Lower leg skin (tissue), 4 donors: ENCODE measurements at places on chromosomes 4 and X. TPM values are rescaled to one million over a fixed set of nuclear protein-coding genes. Genes with fewer than 3 reads are reported as not detected.
A peak's percentile ranks its signal among the peaks of the same experiment; 100 is the strongest.

GRCh38 chr4:1812720-1813119, 19.6 kb downstream of the FGFR3 start:
- no peak for DNase-seq

DNA sequence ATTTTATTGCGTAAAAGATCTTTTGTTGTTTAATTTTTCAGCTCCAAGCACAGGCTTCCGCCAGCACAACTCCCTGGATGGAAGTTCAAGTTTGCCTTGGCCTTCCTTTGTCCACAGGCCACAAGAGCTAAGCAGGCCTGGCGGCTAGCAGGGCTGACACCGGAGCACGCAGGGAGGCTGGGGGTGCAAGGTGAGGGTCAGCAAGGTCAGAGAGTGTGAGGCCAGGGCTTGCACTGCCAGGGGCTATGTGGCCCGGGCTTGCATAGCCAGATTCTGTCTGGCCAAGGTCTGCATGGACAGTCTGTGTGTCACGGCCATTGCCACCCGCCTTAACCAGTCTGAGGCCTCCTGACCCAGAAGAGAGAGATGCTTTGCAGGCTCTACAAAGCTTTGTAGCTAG, 123.9 kb downstream of the BCOR start:
- no peak for DNase-seq

- DNase-seq = no peak
Observed at GRCh38 chr4:182770259-182770995, 146.8 kb downstream of the DCTD start.

- no peak for DNase-seq
Observed at GRCh38 chrX:4243759-4244158, 530.3 kb upstream of the PRKX start.

GRCh38 chrX:312621-313331, 5.8 kb downstream of the GTPBP6 start:
- no peak for DNase-seq

DNA sequence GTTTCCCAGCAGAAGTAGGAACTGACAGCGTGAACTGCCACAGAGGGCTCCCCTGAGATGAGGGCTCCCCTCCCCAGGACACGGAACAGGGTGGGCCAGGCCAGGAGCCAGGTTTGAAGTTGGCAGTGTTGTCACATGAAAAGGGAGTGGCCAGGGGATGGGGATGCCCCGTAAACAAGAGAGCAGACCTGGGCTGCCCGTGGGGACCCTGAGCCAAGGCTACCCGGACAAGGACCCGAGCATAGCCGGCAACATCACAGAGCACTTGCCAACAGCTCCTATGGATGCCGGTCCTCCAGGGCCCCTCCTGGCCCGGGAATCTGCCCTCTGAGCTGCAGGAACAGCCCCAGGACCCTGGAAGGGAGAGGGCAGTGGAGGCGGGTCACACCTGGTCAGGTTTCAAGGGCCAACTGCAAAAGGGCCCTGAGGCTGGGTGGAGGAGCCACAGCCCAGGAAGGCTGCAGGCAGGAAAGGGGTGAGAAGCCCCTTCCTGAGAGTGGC, 102.1 kb downstream of the CPZ start:
- DNase-seq = no peak

DNA sequence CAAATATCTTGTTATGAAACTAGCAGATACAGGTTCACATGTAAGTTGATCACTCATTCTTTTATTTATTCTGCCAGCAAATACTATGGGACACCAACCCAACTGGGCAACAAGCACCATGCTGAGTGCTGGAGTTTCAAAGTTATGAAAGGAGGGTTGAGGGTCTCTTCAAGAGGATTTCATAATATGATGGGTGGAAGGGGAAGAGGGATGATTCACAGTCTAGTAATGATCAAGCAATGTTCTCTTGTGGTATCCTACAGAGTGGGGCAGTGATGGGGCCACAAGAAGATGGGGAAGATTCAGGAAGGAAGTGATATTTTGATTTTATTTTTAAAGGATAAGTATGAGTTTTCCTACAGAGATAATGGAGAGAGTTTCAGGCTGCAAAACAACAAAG, 46.2 kb upstream of the TXK start:
- DNase-seq = no peak

- DNase-seq = no peak
Observed at GRCh38 chr4:152436384-152436783, 99.5 kb downstream of the FBXW7 start.

DNA sequence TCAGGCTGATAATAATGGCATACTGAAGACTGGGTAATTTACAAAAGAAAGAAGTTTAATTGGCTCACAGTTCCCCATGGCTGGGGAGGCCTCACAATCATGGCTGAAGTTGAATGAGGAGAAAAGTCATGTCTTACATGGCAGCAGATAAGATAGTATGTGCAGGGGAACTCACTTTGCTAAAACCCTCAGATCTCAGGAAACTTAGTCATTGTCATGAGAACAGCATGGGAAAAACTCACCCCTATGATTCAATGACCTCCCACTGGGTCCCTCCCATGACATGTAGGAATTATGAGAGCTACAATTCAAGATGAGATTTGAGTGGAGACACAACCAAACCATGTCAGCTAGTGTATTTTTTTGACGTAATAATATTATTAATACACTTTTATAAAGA, 149.8 kb upstream of the BOD1L1 start:
- DNase-seq = no peak

DNA sequence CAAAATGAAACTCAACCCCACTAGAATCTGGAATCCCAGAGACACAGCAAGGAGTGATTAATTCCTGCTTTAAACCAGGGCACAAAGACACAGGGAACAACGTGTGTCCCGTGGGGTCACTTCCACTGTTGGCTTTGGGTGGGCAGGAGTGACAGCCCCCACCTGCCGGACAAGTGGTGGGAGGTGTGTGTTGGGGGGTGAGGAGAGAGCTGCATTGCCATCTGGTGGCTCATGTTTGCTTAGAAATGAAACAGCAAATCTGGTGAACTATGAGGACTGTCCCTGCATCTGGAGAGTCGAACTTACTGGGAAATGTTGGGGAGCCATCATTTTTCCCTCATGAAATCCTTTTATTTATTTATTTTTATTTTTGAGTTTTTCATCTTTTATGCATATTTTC, 75.9 kb upstream of the AFAP1 start:
- no peak for DNase-seq

- DNase-seq = no peak
Observed at GRCh38 chr4:43718369-43718768, 730.2 kb downstream of the KCTD8 start.

- no peak for DNase-seq
Observed at GRCh38 chr4:86354390-86354789, 5.5 kb downstream of the MAPK10 start.

GRCh38 chr4:163590619-163591264, 96.3 kb downstream of the TMA16 start:
- DNase-seq = no peak

DNA sequence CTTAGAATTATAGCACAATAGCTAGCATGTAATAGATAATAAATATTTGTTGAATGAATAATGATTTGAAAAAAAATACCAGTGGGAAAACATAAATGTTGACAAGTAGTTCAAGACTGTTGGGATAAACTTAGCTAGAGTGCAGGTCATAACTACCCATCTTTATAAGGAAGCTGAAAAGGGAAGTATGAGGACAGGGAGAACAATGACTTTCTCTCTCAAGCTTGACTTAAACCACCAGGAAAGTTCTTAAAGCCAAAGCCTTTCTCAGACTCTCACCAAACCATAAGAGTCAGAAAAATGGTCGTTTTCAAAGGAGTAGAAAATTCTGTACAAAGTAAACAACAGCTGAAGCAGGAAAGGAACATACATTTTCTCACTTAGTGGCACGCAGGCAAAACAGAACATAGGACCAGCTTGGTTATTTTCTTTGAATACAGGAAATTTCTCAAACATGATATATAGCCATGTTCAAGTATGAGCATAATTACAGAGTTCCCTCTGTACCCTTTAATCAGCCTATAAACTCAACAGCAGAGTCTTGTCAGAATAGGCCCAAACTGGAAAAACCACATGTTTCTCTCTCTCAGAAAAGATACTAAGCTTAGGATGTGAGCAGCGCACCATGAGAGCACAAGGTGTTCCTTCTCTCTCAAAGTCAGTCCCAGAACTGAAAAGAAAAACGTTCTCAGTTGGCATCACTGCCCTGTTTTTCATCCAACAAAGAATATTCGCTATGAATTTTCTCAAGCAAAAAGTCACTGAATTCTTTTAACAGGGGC, 28.7 kb downstream of the MAPK10 start:
- no peak for DNase-seq

DNA sequence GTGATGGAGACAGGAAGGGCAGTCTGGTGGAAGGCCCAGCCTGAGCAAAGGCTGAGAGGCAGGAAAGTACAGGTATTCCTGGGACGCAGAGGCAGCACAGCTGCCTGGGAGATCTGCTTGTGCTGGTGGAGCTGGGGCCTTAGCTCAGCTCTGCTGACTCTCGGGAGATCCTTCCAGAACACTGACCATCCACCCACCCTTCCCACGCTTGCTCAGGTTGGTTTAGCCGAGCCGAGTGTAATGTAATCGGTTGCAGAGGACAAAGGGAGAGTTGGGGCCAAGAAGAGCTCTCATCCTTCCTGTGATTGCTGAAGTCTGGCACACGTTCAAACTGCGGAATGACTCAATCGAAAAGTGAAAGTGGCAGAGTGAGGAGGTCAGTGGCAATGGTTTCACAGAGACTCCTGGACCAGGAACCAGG, 43.1 kb upstream of the GPR78 start:
- DNase-seq = peak; percentile 62

- DNase-seq = no peak
Observed at GRCh38 chrX:19602866-19603622, 87.7 kb upstream of the MAP3K15 start.

GRCh38 chr4:1626151-1626550, 58.0 kb downstream of the FAM53A start:
- DNase-seq = no peak

DNA sequence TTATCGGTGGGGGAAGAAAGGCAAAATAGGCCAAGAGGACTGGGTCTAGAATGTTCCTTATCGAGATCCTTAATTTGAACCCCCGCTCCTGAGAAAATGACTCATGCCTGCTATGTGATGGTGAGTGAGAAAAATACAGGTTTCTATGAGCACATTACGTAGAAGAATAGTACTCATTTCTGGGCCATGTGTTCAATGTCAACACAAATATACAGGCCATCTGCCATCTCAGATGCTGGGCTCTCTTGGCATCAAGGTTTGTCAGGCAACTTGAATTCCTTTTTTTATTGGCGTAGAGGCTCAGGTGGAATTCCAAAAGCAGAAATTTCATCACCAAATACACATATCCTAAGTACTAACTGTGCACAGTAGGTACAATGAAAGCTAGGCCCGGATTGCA, 81.4 kb upstream of the TRIM2 start:
- no peak for DNase-seq

DNA sequence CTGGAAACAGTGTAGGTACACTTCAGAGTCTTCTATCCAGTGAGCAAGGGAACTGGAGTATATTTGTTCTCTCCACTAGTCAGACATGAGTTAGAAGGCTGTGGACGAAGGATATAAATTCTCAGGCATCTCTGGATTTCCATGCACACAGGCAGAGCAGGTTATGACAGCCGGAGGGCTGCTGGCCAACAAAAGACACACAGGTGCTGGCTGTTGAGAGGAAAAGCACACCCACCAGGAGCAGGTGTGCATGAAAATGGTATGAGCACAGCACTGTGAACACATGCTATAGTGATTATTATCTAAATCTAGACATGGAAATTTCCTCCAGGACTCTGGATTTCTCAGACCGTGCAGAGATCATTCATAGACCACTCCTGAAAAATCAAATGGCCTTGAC, 444.7 kb upstream of the RPS6KA3 start:
- no peak for DNase-seq

DNA sequence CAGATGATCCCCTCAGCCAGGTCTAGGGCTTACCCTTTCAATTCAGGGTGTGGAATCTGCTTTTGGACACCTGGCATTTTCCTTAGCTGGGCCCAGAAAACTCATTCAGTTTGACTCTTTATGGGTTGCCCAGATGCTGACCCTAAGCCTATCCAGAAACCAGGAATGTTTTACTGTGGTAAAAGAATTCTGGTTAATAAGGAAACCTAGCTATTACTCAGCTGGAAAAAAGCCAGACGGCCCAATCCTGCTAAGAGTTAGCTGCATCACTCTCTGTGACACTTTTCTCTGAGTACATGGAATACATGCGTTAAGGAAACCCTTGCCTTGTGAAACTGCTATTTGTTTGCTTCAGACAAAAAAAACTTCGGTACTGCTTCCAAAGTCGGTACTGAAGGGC, 28.0 kb downstream of the ING2 start:
- DNase-seq = no peak

DNA sequence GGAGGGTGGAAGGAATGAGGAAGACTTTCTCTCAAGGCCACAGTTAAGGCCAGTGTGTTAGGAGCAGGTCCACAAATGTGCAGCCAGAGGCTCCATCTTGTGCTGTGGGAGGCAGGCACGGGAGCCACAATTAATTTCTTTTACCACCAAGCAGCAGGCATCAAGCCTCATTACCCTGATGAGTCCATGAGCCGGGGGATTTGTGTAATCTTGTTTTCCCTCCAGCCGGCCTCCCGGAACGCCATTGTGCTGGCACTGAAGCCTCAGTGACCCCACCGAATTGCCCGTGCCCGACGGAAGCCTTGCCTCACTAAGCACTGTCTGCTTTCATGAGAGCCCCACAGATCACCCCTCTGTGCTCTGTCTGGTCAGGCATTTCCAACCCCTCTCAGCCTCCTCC, 154.7 kb upstream of the STX18 start:
- DNase-seq = no peak

- DNase-seq = no peak
Observed at GRCh38 chrX:13151828-13152517, 107.6 kb upstream of the FAM9C start.

DNA sequence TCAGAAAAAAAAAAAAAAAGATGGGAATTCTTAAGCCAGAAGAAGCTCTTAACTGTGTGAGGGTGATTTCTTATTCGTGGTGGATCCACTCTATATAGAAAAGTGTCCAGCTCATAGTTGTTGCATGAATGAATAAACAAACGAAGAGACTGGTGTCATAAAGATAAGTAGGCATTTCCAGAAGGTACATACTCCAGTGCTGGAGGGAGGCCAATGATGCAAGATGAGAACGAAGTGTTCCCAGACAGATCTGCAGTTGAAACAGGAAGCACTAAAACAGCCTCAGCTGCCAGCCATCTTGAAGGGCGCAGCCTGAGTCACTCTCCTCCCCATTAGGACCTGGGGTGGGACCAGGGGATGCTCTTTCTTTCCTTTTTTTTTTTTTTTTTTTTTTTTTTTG, 47.4 kb upstream of the HOPX start:
- peak; percentile 86 for DNase-seq

GRCh38 chr4:15674046-15674445, 7.6 kb upstream of the FAM200B start:
- DNase-seq = no peak

INTS6L gene
- total RNA-seq = 9.2 TPM

PPEF2 gene
- total RNA-seq = not detected

VSIG1 gene
- total RNA-seq = 1.2 TPM

GAGE2A gene
- total RNA-seq = not detected

ZNF280C gene
- total RNA-seq = 2.9 TPM

PCSK1N gene
- total RNA-seq = 12.9 TPM

PPP1R2C gene
- total RNA-seq = not detected

DCAF4L1 gene
- 0.06 TPM for total RNA-seq

GSTCD gene
- total RNA-seq = 5.1 TPM

SLC34A2 gene
- 4.0 TPM for total RNA-seq

FRAS1 gene
- 3.0 TPM for total RNA-seq
